ENCODE measurements at places on chromosomes 2 and 18. TPM values are rescaled to one million over a fixed set of nuclear protein-coding genes. Genes with fewer than 3 reads are reported as not detected.

DNA sequence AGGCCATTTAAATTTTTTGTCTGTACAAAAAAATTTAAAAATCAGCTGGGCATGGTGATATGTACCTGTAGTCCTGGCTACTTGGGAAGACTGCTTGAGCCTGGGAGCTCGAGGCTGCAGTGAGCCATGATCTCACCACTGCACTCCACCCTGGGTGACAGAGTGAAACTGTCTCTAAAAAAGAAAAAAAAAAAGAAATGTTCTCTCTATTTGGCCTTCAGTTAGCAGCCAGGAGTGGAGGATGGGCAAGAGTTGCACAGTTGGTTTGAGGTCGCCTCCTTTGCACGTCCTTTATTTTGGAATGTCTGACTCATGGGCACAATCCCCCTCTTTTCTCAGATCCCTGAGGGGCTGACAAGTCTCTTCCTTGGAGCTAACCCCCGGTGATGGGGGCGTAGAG, 26.3 kb downstream of the ITM2C start:
- no peak for DNase-seq
- H3K4me1 ChIP-seq, result peaks cover 3% of the 10 kb centered on the region
- H3K4me3 ChIP-seq, result no peak overlapping the region
- H3K27me3 ChIP-seq, result no peaks in the 10 kb centered on the region

GRCh38 chr18:58966704-58967103, 102.0 kb downstream of the ZNF532 start:
- DNase-seq, result no peak
- no peaks in the 10 kb centered on the region for H3K27me3 ChIP-seq
- H3K4me1 ChIP-seq, result peaks cover 9% of the 10 kb centered on the region
- H3K36me3 ChIP-seq, result peaks cover 82% of the 10 kb centered on the region
- H3K27ac ChIP-seq, result no peak overlapping the region

- H3K4me3 ChIP-seq, result no peak overlapping the region
- no peak overlapping the region for H3K27ac ChIP-seq
- no peak for DNase-seq
- H3K27me3 ChIP-seq, result peaks cover 59% of the 10 kb centered on the region
Measured at GRCh38 chr18:42527766-42528165, 572.7 kb downstream of the PIK3C3 start.

- no peaks in the 10 kb centered on the region for H3K27me3 ChIP-seq
- DNase-seq, result no peak
- H3K4me1 ChIP-seq, result no peaks in the 10 kb centered on the region
Measured at GRCh38 chr2:68971591-68972231, 2.7 kb upstream of the GKN1 start.

The SLC14A1 gene
- not detected for total RNA-seq

The TMEM150A gene
- 29.9 TPM for total RNA-seq

The CPLX4 gene
- not detected for total RNA-seq
